ENCODE measurements at places on chromosomes 1 and 21.

- DNase-seq, result no peak
Measured at GRCh38 chr21:29875036-29875716, 64.6 kb downstream of the GRIK1 start.

DNA sequence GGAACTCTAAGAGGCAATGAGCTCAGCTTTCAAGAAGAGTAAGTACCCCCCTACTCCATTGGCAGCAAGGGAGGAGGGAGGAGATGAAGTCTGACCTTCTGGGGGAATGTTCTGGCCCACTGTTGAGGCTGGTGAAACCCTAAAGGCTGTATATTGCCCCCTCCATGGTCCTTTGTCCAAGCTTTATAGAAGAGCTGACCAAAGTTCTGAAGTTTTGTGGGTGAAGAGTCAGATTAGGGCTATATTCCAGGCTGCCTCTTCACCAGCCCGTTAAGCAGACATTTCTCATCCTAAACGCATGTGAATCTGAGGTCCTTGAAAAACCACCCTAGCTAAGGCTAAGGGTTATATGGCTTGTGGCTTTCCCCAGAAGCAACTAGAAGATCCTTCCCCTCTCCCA lies 1.4 kb downstream of the C1orf94 start:
- DNase-seq, result no peak

DNA sequence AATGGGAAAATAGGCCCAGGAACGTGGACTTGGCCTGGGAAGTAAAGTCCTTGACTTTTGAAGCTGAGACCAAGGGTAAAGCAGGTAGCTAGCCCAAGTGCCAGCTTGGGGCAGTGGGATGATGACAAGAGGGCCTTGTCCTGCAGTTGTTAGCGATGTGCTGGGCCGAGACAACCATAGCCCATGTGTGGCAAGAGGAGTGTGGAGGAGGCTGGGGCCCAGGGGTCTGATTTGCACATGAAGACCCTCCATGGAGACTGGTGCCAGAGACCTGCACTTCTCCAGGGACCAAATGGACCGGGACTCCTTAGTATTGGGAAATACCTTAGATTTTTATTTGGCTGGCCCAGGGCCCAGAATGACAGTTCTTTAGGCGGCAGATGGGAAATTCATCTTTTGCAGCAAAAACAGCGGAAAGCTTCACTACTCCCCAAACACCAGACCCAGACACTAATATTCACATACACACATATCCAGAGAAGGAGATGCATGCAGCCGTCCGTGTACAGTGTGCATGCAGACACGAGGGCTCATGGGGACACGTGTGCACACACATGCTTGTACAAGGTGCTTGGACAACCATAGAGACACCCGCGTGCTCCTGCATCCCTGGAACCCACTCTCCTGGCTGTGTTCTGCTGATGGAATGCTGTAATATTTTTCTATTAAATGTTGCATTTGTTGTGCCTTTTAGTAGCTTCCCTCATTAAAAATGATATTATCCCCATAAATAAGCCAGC lies 78.1 kb upstream of the CSF3R start:
- no peak for DNase-seq

DNA sequence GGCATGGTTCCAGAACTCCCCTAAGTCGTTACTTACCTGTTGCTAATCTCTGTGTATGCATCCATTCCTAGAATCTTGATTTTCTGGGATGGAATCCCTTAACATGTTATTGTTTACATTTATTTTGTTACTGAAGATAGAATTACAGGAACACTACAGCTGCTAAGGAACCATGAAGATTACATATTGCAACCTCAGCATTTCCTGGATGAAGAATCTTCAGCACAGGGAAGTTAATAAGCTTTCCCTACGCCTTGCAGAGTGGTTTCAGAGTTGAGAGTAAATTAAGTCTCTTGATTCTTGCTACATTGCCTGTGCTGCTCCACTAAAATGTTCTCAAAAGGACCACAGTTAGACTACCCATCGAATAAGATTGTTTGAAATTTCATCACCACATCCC lies 31.4 kb upstream of the GBP6 start:
- no peak for DNase-seq

DNA sequence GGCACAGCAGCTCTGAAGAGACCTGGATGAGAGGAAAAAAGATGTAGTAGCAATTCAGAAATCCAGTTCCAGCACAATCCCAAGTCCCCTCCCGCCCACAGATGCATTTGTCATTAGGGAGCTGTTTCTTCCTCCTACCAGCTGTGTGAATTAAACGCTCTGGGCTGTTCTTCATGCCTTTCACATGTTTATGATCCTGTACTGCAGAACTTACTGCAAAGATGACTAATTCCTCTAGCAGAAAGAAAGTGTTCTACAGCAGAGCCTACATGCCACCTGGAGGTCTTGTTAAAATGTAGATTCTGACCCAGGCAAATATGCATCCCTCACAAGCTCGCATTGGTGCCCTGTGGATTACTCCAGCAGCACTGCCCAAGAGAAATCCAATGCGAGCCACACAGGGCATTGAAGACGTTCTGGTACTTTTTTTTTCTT lies 6.5 kb downstream of the ENO1 start:
- DNase-seq, result no peak

- DNase-seq, result no peak
Measured at GRCh38 chr1:113515498-113515897, 125.2 kb downstream of the MAGI3 start.

DNA sequence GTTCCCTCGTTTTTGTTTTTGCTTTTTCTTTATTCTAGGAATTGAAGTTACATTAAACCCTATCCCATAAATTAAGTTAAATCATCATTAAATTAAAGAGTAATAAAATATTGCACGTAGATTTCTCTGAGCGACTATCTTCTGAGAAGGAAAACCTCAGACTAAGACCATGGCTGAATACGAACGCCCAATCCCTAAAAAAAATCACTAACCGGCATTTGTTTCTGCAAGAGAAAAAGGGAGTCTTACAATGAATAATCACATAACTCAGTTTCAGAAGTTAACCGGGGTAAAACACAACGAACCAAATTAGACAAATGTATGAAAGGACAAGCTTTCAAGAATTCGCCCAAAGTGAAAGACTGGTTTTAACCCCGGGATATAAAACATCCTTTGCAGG lies 1.3 kb downstream of the PIK3R3 start:
- no peak for DNase-seq

DNA sequence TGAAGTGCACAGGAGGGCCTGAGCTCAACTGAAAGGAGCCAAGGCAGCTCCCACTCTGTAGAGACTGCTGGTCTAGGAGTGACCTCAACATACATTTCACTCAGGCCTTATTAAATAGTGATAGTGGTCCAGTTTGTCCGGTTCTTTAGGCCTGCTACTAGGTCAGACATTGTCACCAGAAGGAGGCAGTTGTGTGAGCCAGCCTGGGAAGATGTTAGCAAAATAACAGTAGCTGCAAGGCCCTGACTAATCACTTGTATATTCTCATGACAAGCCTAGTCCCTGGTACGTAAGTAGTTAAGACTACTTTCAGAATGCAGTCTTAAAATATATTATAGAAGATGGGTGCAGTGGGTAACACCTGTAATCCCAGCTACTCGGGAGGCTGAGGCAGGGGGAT lies 264.0 kb upstream of the CAMK1G start:
- no peak for DNase-seq

- no peak for DNase-seq
Measured at GRCh38 chr1:103517380-103518047, 8.0 kb upstream of the RNPC3 start.

DNA sequence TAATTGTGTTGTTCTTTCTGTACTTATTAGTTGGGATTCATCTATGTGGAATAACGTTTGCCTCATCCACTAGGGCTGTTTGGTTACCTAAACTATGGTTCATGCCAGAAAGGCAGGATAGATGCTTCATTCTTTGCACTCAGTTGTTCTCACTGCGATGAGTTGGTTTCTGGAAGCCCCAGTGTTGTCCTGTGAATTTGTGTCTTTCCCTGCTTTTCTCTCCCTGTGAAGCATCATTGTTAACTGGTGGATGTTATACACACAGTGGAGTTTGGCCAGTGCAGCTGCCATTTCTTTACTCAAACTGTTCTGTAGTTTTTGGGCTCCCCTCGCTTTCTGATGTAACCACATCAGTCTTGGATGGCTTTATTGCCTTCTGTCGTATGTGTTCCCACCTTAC lies 143.6 kb upstream of the COL6A1 start:
- no peak for DNase-seq

DNA sequence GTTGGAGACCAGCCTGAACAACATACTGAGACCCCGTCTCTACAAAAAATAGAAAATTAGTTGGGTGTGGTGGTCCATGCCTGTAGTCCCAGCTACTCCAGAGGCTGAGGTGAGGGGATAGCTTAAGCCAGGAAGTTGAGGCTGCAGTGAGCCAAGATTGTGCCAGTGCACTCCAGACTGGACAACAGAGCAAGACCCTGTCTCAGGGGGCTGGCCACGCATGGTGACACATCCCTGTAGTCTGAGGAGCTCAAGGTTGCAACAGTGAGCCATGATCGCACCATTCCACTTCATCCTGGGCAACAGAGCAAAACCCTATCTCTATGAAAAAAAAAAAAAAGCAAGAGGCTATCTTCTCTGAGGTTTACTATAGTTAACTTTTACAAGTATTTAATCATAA lies 12.7 kb upstream of the UBE4B start:
- no peak for DNase-seq

GRCh38 chr1:68481041-68481440 lies 15.8 kb downstream of the DEPDC1 start:
- no peak for DNase-seq

GRCh38 chr1:184199438-184200085 lies 148.0 kb downstream of the TSEN15 start:
- DNase-seq, result no peak

DNA sequence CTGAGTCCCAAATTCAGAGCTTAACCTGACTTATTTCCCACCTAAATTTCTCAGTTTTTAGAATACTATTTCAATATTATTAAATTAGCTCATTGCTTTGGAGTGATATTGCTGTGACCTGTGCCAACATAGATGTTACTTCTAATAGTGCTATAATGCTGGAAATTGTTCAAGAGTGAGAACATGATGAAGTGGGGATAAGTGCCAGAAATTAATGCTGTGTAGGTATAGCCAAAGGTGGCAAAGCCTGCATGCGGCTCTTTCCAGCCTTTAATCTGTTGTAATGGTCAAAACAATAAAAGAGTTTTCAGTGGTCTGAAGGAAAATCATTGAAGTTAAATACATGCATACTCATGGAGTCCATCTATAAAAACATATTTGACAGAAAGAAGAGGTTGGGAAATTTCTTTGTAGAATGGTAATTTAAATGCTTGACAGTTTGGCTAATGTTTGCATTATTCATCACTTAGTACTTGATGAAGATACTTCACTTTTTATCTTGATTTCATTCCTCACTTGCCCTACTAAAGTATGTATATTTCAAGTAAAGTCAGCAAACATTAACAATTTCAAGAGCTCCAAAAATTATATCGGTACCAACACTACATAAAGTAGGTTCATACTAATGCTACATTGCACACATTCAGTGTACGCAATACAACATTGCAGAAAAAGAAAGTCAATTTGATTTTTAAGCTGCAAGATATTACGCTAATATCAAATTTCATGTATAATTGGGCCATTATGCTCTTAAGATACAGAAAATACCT lies 82.1 kb downstream of the OLFM3 start:
- DNase-seq, result no peak

DNA sequence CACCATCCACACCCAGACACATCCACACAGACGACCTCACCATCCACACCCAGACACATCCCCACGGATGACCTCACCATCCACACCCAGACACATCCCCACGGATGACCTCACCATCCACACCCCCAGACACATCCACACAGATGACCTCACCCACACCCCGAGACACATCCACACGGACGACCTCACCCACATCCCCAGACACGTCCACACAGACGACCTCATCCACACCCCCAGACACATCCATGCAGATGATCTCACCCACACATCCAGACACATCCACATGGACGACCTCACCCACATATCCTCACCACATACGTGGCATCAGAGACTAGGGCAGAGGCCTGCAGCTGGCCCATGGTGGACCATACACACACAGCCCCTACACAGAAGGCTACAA lies 14.7 kb upstream of the FABP3 start:
- no peak for DNase-seq

DNA sequence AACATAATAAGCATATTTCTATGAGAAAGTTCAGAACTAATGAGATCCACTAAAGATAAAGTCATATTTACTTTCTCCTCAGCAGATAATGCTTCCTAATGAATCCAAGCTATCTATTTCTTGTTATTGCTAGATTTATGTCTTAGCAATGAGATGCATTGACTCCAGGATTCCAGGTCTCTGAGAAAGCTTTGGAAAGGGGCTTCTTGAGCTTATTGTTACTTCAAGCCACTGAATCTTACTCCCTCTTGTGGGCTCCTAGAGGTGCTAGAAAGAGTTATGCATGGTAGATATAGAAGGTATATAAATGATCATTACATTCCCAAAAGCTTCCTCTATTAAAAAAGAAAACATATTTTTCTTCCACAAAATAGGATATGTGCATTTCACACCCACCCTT lies 246.4 kb upstream of the ADAMTS5 start:
- DNase-seq, result no peak

- no peak for DNase-seq
Measured at GRCh38 chr1:33374336-33375105, 53.6 kb upstream of the A3GALT2 start.

DNA sequence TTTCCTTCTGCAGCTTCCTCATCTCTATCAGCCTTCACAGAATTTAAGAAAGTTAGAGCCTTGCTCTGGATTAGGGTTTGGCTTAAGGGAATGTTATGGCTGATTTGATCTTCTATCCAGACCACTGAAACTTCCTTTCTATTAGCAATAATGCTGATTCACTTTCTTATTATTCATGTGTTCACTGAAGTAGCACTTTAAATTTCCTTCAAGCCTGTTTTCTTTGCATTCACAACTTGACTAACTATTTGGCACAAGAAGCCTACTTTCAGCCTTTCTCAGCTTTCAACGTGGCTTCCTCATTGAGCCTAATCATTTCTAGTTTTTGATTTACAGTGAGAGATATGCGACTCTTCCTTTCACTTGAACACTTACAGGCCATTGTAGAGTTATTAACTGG lies 528.5 kb downstream of the PLPP3 start:
- DNase-seq, result no peak

GRCh38 chr1:32622806-32623681 lies 27.3 kb downstream of the ZBTB8OS start:
- DNase-seq, result peak; percentile 70

GRCh38 chr21:44686843-44687561 lies 5.0 kb upstream of the KRTAP12-1 start:
- no peak for DNase-seq

- DNase-seq, result no peak
Measured at GRCh38 chr1:62810420-62811274, 26.7 kb downstream of the ATG4C start.
